ENCODE measurements at places on chromosomes 5 and 9.

DNA sequence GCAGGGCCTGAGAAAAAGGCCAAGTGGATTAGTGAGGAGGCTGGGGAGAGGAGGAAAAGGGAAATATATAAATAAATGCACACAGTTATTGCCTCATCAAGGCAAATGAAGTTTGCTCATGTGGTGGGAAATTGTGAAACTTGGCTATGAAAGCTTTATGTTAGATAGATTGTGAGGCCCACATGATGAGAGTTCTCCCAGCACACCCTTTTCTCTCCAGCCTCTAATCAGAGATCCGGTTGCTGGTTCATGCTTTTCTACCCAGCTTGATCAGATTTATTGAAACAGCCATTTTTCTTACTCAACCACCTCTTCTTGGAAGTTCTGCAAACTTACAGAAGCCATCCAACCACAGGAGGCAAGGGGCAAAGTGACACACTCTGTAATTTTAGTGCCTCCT, 125.8 kb upstream of the KLF4 start:
- no peak for DNase-seq

DNA sequence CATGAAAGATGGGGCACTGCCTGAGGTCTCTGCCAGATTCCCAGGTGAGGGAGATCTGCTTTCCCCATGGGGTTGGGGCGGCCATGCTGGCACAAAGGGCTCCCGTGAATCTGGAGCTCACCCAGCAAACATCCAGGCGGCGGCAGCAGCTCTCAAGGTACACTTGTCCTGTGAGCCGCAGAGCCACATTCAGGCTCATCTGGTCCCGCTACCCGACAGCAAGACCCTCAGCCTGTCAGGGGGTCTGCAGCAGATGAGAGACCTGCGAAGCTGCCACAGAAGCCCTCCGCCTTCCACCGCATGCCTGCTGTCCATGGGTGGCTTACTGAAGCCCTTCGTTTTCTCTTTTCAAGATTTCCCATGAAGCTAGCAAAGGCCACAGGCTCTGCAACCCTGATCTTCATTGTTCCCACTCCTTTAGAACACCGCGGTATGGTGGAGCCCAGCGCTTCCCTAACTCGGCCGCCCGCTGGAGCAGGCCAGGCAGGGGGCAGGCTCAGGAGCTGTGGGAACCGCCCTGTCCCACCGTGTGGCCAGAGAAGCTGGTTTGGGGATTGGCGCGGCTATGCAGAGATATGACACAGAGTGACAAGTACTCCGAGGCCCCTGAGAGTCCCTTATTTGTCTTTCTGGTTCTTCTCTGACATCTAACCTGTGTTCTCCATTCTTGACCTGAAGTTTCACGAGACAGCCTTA, 8.8 kb downstream of the LRRC14B start:
- no peak for DNase-seq

- no peak for DNase-seq
Measured at GRCh38 chr5:169875091-169875728, 105.1 kb downstream of the INSYN2B start.

DNA sequence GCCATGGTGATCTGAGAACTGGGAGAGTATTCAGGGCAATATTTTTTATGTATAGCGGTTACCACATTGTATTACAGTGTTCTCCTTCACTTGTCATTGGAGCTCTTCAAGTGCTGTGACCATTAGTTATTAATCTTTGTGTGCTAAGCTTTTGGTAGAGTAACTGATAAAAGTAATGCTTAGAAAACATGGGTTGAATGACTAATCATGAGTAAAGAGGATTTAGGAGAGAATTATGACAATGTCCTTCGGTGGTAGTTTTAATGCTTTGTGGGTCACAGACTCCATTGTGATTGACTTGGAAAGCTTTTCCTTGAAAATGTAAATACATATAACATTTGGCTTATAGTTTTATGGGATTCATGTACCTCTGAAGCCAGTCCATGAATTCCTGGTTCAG, 21.4 kb downstream of the TGFBR1 start:
- DNase-seq, result no peak

- DNase-seq, result no peak
Measured at GRCh38 chr5:158212237-158212636, 353.3 kb upstream of the CLINT1 start.

DNA sequence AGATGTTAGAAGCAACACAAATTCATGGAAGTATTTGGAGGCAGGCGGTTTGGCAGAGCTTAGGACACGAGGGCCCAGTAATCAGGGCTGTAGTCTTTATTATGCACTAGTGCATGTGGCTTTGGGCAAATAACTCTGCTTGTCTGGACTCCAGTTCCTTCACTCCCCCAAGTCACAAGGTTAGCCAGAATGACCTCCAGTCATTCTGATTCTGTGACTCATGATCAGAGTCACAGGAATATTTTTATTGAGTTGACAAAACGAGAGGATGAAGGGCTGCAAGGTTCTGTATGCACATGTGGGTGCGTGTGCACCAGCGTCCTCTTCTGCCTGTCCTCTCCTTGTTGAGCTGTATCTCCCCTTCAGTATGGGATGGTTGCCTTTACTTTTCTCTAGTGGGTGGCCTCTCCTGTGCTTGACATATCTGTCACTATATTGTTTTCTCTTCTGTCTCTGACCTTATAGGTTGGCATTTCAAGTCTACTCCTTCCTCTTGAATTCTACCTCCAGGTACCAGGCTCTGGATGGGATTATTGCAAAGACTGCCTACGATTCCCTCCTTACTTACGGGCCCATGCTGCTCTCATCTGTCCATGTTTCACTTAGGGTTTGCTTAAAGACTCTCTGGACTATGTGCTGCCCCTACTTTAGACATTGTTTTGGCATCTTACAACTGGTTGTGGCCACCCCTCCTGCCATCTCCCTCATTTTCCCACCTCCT, 94.6 kb downstream of the KDM4C start:
- DNase-seq, result no peak

DNA sequence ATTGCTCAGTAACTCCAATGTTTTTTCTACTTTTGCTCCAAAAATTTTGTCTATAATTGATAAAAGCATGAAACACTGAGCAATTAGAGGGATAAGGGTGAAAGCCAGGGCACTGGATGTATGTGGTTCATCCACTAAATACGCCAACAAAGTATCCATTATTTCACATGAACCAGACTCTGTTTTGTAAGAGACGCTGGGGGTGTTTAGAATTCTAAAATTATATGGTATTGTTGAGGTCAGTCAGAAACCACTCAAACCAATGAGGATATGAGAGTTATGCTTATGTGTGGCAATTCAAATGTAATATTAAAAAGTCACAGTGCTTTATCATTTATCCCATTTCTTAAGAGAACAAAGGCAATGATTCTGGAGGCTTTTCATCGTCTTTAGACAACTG, 220.2 kb downstream of the EFNA5 start:
- DNase-seq, result no peak

GRCh38 chr5:20619591-20619990, 631.6 kb upstream of the CDH18 start:
- no peak for DNase-seq

GRCh38 chr5:22591461-22591860, 261.7 kb downstream of the CDH12 start:
- no peak for DNase-seq

- DNase-seq, result no peak
Measured at GRCh38 chr5:58453306-58453705, 6.6 kb downstream of the PLK2 start.

DNA sequence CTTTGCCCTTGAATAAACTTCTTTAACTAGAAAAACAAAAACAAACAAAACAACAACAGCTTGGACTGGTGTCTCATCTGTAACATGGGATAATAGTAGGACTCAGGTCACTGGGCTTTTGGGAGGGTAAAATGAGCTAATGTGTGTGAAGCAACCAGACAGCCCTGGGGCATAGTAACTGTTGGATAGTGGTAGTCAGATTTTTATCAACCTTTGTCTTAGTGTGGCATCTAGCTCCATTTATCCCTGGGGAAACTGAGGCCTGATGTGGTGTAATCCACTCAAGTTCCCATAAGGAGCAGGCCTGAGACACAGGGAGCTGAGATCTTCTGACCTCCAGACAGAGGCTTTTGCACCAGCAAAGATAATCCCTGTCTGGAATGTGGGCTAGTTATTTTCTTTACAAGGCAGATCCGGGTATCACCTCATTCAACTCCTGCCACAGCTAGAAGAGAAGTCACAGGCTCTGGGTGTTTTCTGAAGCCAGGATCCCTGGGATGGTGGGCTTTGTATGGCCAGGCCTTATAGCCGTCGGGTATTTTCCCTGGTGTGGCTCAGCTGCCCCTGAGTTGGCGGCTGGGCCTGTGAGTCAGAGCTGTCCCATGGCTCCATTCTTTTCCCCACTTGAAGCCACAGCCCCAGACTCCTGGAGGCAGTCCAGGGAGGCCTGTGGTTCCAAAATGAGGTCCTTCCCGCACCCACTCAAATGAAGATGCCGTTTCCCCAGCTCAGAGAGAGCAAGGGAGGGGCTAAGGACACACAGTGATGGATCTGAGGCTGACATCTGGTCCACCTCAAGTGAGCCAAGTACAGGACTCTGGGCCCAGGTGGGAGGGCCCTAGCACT, 26.1 kb upstream of the CSF1R start:
- no peak for DNase-seq

DNA sequence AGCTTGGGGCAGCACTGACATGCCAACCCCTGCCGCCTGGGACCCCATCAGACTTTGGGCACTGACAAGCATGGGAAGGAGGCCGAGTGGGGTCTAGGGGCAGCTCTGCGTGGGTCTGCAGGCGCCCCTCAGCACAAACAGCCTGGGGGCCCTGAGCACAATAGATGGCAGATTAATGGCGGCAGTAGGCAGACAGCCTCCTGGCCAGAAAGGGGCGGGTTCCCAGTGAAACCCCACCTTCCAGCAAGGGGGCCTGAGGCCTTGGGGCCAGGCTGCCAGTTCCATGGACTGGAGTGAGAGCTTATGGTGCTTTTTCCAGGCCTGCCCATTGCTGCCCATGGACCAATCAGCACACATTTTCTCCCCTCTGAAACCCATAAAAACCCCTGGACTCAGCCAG, 2031.2 kb downstream of the EFNA5 start:
- DNase-seq, result no peak

DNA sequence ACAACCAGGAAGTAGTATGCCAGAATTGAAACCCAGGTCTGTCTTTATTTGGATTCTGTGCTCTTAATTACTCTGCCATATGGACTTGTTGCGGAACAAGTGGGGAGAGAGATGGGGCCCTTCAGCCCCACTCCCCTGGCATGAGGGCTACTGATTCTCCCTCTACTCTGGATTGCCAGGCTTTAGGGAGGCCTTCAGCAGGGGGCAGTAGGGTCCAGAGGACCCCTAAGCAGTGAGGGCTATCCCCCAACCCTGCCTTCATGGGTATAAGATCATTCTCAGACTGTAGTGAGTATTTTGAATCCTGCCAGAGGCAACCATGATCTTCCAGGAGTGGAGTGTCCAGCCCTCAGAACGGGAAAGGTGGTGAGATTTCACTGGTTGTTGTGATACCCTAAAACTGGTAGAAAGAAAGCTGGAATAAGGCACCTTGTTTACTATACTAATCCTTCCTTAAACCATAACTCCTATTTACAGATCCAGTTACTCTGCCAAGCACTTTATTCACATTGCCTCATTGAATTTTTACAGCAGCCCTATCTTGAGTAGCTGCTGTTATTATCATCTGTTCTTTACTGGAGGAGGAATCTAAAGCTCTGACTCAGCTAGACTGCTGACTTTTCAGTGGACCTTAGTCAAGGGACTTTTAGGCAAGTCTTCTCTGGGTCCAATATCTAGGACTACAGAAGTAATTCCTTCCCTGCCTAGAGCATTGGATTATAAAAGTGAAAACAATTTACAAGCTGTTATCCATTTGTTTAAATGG, 31.3 kb upstream of the LARP1 start:
- no peak for DNase-seq

DNA sequence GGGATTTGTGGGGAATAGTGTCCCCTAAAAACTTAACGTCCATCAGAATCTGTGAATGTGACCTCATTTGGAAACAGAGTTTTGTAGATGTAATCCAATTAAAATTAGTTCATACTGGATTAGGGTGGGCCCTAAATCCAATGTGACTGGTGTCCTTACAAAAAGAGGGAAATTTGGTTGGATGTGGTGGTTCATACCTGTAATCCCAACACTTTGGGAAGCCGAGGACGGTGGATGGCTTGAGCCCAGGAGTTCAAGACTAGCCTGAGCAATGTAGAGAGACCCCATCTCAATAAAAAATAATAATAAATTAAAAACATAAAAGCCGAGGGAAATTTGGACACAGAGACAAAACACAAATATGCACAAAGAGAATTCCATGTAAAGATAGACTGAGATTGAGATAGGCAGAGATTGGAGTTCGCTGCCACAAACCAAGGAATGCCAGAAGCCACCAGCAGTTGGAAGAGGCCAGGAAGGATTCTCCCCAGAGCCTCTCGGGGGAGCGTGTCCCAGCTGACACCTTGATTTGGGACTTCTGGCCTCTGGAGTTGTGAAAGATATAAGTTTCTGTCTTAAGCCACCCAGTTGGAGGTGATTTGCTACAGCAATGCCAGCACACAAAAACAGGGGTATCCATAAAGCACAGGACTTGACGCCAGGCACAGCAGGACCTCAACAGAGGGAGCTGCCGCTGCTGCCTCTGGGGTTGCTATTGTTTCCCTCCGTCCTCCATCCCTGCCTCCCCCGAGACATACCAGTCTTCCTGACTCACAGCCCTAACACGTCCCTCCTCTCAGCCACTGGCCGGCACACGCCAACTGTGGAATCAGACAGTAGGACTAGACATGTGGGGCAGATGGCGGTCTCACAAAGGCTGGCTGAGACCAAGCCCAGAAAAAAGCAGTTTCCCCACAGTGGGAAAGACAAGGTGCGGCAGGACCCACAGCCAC, 73.8 kb upstream of the IL17B start:
- no peak for DNase-seq

- DNase-seq, result no peak
Measured at GRCh38 chr5:152883066-152883775, 478.1 kb upstream of the NMUR2 start.

DNA sequence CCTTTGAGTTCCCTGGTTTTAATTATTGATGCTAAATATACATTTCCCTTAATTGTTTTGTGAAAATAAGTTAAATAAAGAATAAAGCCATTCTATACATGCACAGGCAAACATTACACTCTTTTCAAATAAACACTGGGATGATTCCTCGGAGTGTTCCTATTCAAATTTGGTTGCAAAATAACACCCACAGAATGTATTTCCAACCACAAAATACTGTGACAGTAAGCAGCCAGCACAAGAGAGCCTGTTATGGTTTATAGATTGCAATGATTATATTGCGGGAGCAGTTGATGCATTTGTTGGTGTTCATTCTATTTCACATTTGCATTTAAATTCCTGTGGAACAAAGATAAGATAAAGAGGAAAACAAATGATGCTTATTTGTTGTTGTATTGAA, 632.6 kb upstream of the WWC1 start:
- no peak for DNase-seq

DNA sequence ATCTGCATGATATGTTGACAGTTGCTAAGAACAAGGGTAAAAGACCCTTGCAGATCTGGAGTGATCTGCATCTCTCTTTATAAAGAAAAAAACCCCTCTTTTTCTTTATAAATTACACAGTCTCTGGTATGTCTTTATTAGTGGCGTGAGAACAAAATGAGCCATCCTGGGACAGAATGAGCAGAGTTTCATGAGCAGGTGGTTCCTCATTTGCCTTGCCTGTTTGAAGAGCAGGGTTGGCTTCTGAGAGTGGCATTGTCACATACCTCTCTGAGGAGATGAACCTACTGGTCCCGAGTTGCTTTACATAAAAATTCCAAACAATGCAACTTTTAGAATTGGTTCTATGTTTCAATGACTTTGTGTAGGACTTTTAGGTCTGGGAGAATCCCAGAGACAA, 94.3 kb downstream of the INSYN2B start:
- no peak for DNase-seq

- no peak for DNase-seq
Measured at GRCh38 chr9:97072285-97072776, 33.4 kb upstream of the CTSV start.

- no peak for DNase-seq
Measured at GRCh38 chr9:90881648-90882047, 80.0 kb downstream of the SYK start.
